ENCODE measurements at places on chromosomes 5 and 9.

GRCh38 chr5:61612431-61612830 is 280.4 kb downstream of the ZSWIM6 start:
- no peak for DNase-seq

- DNase-seq = peak; percentile 34
These were observed 124.7 kb upstream of the TNPO1 start for GRCh38 chr5:72691751-72692150.

GRCh38 chr5:96125231-96125891 is 163.7 kb upstream of the ELL2 start:
- DNase-seq = no peak

DNA sequence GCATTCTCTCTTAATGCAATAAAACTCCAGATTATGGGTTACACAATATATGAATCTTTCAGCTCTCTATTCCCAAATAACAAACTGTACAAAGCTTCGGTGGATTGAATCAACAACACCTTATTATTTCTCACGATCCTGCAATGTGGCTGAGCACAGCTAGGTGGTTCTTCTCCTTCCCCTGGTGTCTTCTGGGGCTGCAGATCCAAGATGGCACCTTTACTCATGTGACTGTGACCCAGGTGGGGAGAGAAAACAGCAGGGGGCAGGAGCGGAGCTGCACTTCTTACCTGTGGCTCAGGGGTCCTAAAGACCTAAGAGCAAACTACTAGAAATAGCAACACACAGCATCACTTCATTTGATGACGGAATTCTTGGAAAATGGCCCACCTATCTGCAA is 233.1 kb downstream of the IRX1 start:
- no peak for DNase-seq

- no peak for DNase-seq
These were observed 25.3 kb upstream of the RECK start for GRCh38 chr9:36011379-36011778.

- no peak for DNase-seq
These were observed 23.9 kb downstream of the ZNF474 start for GRCh38 chr5:122153230-122153629.

DNA sequence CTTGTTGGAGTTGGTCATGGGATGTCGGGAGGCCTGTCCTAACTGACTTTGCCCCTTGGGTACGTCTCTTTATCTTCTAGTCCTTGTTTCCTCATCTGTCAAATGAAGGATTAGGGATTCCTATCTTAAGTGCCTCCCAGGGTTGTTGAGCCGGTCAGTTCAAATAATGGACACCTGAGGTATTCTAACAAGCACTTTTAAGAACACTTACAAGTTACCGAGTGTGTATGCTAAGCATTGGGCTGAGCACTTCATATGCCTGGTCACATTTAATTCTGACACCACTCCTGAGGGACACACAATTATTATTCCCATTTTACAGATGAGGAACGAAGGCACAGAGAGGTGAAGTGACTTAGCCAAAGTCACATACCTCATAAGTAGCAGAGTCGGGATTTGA is 37.1 kb downstream of the CAMK2A start:
- DNase-seq = no peak

DNA sequence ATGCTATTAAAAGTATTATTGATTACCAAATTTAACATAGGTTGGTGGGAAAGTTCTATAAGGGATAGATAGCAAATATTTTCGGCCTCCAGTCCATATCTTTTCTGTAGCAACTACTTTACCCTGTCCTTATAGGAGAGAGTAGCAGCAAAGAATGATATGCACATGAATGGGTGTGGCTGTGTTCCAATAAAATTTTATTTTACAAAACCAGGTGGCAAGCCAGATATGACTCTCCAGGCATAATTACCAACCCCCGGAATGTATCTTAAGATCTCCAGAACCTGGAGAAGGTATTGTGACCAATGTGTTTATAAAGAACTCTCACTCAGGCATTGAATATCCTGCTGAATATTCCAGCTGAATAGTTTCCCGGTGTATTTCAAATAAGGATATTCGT is 1461.2 kb downstream of the MAT2B start:
- DNase-seq = no peak

DNA sequence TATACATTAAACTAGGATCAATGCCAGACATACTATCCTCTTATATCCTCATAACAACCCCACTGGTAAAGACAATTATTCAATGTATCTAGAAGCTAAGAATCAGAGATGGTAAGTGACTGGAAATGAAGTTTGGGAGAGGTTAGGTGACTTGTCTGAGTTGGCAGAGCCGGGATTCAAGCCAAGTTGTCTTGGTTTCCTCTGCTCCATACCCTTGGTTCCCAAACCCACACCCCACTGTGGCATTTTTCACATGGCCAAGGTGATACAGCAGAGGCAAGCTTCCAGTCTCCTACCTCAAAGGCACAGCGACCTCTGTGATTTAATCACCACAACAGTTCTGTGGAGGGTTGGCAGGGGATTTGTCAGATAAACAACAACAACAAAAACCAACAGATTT is 34.7 kb upstream of the ADRB2 start:
- no peak for DNase-seq

- DNase-seq = no peak
These were observed 1999.3 kb upstream of the CDH9 start for GRCh38 chr5:29037716-29038115.

- DNase-seq = no peak
These were observed 973.6 kb upstream of the WWC1 start for GRCh38 chr5:167317884-167318283.

DNA sequence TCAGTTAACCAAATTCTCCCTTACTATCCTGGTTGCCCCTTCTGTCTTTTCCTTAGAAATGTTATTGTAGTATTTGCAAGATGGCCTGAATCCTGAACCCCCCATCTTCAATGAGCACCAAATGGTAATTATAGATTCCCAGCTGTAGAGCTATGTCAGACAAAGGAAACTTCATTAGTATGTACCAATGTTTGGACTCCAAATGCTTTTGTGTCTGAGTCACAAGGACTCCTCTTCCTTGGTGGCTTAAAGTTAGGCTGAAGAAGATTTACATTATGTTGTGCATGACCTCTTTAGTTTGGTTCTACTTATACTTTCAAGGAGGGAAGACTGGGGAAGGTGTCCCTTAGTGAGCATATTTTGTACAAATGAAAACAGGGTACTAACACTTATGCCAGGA is 105.9 kb upstream of the CDKN2B start:
- DNase-seq = no peak

GRCh38 chr5:76794871-76795270 is 24.0 kb upstream of the F2RL1 start:
- no peak for DNase-seq

- DNase-seq = no peak
These were observed 36.8 kb upstream of the SSBP2 start for GRCh38 chr5:81787474-81788242.

- no peak for DNase-seq
These were observed 47.5 kb downstream of the COL27A1 start for GRCh38 chr9:114202849-114203248.

DNA sequence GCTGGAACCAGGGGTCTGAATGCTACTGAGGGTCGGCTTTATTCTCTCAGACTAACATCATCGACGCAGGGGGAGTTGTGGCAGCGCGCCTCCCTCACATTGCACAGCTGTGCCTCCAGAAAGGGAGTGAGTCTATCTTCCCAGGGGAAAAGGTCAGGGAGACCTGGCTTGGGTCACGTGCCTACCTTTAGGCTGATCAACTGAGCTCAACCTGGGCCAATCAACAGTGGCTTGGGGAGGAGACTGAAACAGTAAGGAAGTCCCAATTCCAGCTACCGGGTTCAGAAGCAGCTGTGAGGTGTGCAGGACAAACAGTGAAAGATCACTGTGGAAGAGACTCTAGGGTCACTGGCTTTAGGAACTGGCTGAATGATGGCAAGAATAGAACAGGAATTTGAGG is 14.3 kb downstream of the SNX30 start:
- no peak for DNase-seq

DNA sequence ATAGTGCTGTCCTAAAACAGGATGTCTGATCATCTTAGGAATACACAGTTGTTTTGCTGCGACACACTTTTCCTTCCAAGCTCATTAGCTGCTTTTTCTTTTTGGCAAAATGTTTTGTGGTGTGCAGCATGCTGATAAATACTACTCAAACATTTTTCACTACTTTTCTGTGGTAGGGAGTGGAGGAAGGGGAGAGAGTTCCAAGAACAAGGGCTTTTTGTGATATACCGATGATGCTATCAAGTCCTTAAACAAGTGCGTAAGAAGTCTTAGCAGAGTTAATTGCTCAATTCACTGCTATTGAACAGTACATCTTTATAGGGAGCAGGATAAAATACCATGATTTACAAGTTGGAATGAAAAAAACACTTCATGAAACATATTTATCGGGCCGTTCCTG is 23.6 kb upstream of the TEK start:
- DNase-seq = no peak

GRCh38 chr9:82327641-82328040 is 339.1 kb downstream of the SPATA31D1 start:
- DNase-seq = no peak

DNA sequence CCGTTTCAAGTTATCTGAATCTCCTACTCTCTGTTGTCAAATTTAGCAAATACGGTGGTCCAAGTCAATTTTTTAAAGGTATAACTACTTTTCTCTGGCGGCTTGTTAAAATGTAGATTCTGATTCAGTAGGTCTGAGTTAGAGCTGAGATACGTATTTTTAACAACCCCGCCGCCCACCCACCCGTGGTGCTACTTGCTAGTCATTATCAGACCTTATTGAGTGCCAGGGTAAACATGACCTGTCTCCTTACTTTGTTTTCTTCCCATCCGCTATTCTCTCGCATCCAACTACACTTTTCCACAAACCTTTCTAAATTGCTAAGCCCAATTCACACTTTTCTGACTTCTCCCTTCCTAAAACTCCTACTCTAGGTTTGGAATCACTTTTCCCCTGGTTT is 694 bp upstream of the PLAA start:
- DNase-seq = no peak

DNA sequence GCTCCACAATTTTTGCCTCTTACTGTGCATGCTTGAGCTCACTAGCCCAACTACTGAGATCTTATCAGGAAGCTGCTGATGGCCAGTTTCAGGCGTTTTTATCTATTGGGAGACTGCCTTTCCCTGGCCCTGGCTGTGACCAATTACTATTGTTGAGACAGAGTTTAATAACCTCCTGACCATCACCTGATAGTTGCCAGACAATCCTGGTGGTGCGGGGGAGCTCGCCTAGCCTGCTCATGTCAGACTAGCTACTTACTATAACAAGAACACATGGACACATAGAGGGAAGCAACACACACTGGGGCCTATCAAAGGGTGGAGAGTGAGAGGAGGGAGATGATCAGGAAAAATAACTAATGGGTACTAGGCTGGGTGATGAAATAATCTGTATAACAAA is 13.0 kb upstream of the OXCT1 start:
- DNase-seq = no peak

DNA sequence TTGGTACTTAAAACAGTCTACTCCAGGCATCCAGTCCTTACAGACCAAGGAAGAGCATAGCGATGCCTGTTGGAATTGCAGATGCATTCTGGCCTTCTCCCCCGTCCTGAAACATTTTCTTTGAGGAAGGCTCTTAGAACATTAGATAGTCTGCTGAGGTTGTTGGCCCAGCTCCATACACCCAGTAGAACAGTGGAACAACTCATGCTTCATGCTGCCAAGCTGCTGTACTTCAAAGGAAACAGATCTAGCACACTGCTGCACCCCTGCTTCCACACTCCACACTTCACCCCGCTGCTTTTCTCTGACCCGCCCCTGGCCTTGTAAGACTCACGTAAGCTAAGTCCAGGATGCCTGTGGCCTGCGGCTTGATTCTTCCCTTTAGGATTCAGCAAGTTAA is 33.4 kb upstream of the NCS1 start:
- no peak for DNase-seq

DNA sequence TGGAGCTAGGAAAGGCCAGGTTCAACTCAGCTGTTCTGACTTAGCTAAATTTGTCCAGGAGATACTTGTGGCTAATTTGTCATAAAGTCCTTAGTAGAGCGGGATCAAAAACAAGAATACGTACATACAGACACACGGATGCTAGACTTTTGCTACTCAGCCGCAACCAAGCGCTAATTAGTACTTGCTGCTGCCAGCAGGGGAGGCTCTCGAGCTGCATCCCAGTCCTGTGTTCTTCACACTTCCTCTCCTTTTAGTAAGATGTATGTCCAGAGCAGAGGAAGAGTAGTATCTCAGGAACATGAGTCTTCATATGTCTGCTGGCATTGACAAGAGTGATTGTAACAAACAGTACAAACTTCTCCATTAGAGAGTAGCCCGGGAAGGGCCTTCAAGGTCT is 58.3 kb downstream of the CYFIP2 start:
- DNase-seq = no peak

DNA sequence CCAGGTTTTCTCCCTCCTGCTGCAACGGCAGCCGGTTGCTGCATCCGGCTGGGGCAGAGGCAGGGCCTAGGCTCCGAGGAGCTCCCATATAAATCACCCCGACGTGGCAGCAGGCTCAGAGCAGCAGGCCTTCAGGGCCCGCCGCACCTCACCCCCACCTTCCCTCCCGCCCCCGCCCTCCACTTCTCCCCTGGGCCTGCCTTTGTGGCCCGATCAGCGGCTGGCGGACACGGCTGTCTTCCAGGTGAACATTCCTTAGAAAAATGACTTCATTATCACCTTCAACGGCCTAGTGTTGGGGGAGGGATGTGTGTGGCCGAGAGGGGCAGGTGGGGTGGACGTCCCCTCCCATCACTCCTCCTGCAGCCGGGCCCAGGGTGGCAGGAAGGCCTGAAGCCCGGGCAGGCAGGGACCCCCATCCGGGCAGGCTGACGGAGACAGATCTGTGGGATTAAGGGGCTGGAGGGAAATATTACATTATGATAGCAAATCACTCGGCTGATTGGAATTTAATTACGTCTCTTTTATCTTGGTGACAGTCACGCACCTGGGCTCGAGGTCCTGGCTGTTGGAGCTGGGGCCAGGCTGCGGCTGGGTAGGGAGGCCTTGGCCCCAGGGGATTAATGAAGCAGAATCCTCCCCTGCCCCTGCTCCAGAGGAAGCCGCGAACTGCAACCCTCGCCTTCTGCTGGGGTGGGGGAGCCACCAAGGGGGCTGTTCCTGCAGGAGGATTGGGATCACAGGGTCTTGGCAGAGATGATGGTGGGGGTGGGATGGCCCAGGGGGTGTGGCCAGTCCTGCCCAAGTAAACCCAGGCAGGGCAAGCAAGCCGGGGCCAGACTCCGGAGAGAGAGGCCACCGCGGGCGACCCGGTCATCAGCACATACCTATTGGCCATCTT is 38.4 kb upstream of the RXRA start:
- DNase-seq = no peak

GRCh38 chr5:162154242-162154641 is 86.7 kb downstream of the GABRG2 start:
- DNase-seq = no peak

DNA sequence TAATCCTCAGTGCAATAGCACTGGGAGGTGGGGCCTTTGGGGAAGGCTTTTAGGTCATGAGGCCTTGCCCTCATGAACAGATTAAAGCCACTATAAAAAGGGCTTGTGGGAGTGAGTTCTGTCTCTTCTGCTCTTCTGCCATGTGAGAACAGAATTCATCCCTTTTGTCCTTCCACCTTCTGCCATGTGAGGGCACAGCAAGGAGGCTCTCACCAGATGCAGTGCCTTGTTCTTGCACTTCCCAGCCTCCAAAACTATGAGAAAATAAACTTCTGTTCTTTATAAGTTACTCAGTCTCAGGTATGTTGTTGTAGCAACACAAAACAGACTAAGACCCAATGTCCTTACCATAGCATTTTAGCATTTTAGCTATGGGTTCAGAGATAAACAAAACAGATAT is 81.7 kb upstream of the CPLX2 start:
- no peak for DNase-seq
